ENCODE measurements at places on chromosomes 2 and 18. TPM values are rescaled to one million over a fixed set of nuclear protein-coding genes. Genes with fewer than 3 reads are reported as not detected.

GRCh38 chr2:19100570-19100969 lies 257.9 kb downstream of the OSR1 start:
- DNase-seq, result no peak

DNA sequence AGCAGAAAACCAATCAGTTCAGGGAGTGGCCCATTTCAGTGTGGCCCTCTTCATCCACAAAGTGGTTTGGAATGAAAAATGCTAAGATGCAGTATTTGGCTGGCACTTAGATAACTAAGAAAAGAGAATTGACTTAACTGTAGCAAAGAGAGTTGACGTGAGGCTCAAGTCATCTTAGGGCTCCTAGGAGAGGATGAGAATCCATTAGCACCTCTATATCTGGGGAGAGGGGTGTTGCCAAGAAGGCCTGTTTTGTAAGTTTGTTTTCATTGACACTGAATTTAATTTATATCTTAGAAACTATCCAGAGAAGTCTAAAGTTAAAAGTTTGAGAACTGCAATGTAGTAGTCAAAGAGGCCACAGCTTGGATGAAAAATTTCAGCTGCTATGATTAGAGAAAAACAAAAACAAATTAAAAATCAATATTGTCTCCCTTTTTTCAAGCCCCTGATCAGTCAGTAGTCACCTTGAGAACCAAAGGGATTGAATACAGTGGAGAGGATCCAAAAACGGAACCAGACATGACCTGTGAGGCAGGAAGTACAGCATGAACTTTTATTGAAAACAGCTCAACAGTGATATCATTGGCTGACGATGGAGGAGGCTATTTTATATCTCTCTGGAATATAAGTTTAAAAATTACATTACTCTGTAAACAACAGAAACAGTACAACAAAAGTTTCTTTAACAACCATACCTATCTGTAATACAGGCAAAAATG lies 52.7 kb downstream of the PHLPP1 start:
- DNase-seq, result no peak

The PLGLB2 gene
- total RNA-seq, result 0.93 TPM

- DNase-seq, result no peak
Measured at GRCh38 chr2:68926796-68927195, 25.9 kb downstream of the GKN2 start.

DNA sequence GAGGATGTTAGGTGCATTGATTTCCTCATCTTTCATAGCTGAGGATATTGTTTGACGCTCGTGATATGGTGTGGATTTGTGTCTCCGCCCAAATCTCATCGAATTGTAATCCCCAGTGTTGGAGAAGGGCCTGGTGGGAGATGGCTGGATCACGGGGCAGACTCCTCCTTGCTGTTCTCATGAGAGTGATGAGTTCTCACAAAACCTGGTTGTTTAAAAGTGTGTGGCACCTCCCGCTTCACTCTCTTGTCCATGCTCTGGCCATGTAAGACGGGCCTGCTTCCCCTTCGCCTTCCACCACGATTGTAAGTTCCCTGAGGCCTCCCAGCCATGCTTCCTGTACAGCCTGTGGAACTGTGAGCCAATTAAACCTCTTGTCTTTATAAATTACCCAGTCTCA lies 28.4 kb upstream of the GPC1 start:
- peak; percentile 62 for DNase-seq

DNA sequence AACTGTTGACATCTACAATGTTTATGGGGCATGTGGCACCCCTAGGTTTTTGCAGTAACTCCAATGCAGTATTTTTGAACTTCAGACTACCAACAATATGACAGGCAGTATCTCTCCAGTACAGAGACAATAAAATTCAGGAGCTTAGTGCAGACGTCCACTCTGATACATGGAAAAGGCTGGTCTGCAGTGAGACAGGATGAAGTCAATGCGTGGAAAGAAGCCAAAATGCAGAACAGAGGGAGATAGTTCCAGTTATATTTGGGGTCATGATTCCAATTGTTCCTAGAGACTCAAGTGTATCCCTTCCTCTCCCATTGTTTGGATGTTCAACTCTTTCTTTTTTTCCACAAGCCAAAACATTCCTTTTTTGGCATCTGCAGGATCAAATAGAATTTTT lies 18.7 kb upstream of the SMAD2 start:
- no peak for DNase-seq

The PAIP2B gene
- 1.3 TPM for total RNA-seq

- no peak for DNase-seq
Measured at GRCh38 chr2:132884292-132884691, 214.3 kb upstream of the LYPD1 start.

- no peak for DNase-seq
Measured at GRCh38 chr2:82675186-82675585, 1783.9 kb downstream of the SUCLG1 start.

- no peak for DNase-seq
Measured at GRCh38 chr2:46032161-46032813, 264.9 kb upstream of the EPAS1 start.

The ZC3H8 gene
- total RNA-seq, result 5.3 TPM

GRCh38 chr2:136173126-136173525 lies 55.2 kb upstream of the CXCR4 start:
- no peak for DNase-seq

DNA sequence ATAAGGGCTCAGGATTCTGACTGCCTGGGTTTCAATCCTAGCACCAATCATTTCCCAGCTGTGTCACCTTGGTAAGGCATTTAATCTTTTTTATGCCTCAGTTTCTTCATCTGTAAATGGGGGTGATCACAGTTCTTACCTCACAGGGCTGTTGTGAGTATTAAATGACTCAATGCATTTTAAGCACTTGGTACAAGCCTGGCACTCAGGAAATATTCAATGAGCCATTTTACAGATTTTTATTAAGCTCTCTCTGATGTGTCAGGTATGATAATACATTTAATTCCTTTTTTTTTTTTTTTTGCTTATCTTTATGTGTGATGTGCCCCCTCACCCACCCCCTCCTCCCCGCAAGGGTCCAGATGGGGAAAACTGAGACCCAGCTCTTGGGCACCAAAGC lies 12.0 kb downstream of the SPEG start:
- DNase-seq, result no peak

- no peak for DNase-seq
Measured at GRCh38 chr2:217279140-217279539, 419.3 kb upstream of the TNP1 start.

The TRIM43 gene
- total RNA-seq, result not detected

GRCh38 chr2:162435676-162436075 lies 91.7 kb downstream of the GCA start:
- DNase-seq, result no peak

The UGT1A4 gene
- total RNA-seq, result not detected

The TCF7L1 gene
- total RNA-seq, result 27.8 TPM

DNA sequence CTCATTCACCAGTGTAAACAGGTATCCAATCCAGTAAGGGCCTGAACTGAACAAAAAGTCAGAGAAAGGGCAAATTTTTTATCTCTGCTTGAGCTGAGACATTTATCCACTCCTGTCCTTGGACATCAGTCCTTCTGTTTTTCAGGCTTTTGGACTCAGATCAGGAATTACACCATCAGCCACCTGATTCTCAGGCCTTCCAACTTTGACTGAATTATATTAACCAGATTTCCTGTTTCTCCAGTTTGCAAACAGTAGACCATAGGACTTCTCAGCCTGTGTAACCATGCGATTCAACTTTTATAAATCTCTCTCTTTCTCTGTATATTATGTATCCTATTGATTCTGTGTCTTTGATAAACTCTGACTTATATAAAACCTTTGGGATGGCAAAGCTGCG lies 289.3 kb upstream of the CDH2 start:
- no peak for DNase-seq

The RANBP2 gene
- total RNA-seq, result 84.8 TPM

DNA sequence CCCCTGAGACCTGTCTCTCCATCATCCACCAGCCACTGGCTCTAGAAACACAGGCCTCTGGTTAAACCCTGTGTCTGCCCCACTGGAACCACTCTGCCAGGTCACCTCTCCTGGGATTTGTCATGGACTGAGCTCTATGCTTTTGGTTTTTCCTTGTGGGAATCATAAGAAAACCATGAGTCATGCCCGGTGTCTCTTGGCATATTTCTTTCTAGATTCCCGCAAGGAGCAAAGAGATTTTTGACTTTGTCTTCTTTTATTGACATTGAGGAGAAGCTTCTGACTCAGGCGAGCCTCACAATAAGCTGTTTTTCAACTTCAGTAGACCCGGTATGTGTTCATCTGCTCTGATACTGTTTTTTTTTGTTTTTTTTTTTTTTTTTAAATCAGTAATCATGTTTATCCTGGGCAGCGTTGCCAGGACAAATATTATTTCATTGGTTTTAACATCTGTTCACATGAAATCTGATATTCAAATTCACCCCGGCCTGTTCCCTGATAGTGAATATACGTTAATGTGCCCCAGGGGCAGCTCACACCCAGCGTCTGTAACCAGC lies 207.1 kb downstream of the ACKR3 start:
- DNase-seq, result no peak

GRCh38 chr2:62908145-62908544 lies 142.5 kb upstream of the OTX1 start:
- no peak for DNase-seq

DNA sequence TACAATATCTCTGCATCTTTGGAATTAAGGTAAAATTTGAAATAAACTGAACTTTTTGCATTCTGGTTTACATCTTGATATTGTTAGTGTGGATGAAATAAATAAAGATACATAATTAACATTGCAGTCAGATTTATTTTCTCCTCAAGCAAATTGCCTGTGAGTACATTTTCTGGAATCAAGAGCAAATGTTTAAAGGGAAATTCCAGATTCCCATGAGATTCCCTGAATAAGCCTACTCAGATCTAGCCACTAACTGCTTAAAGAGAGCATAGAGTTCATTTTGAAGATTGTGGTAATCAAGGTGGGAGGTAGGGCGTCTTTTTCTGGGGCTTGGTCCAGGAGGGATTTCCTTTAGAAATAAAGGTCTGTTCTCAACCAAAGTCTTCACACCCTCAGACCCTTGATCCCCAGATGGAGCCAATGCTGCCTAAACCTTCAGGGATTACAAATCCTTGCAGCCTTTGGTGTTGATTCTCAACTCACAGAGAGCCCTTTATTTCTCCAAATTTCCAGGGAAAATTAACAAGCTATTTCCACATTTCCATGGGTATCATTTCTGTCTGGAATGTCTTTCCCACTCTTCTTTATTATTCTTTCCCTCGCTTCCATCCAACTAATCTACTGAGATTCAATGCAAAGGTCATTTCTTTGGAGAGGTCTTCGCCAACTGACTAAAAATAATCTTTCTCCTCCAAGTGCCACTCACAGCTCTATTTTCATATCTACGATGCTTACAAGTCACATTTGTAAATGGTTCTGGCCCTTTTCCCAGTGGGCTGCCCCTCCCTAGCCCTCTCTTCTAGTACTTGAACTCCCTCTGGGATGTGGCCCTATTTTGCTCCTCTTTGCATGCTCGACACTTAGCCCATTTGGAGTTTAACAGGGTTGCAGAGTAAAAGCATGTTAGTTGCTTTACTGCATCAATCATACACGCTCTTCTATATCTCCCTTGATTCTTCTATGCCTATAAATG lies 79.8 kb upstream of the SPATS2L start:
- DNase-seq, result no peak

- DNase-seq, result peak; percentile 75
Measured at GRCh38 chr2:10911291-10912075, at the start of gene KCNF1. TSS of gene KCNF1 (plus strand) at chr2:10911934. CDS start at chr2:10912427, 493 bp downstream.

DNA sequence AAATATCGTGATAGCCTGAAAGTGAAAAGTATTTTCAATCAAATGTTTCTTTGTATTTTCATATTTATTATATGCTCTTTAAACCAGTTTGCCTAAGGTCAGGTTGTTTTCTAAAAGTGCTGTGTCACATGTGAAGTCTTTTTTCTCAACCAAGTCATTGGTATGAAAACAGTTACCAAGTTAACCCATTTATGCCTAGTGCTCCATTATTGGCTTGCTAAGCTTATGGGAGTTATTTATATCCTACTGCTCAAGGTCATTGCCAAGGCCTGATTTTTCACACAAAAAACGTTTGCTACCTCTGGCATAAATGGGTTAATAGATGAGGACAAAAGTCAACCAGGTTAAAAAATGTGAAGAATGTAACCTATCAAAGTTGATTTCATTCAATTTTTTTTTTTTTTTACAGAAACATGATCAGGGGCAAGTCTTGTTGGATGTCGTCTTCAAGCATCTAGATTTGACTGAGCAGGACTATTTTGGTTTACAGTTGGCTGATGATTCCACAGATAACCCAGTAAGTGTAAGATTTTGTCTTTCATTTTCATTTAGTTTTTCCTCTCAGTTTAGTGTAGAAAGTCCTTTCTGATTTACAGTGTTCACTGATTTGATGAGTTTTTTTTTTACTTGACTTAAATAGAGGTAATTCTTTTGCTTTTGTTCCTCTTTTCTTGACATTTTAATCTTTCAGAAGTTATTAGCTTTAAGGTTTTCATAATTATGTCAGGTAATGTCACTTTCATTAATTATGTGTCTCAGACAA lies 102.6 kb downstream of the PTPN4 start:
- no peak for DNase-seq

DNA sequence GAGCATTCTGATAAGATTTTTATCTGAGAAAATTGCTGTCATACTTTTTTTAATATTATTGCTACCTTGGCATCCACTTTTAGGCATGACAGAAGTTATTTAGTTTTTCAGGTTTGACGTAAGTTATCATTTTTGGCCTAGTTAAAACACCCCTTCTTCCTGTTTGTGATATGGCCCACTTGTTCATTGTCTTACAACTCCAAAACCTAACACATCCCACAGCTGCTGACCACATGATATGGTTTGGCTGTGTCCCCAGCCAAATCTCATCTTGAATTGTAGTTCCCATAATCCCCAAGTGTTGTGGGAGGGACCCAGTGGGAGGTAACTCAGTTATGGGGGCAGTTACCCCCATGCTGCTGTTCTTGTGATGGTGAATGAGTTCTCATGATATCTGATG lies 388.1 kb downstream of the SLC4A3 start:
- no peak for DNase-seq

- no peak for DNase-seq
Measured at GRCh38 chr2:51918113-51918512, 886.2 kb upstream of the NRXN1 start.

The SULT1C2 gene
- 0.64 TPM for total RNA-seq

DNA sequence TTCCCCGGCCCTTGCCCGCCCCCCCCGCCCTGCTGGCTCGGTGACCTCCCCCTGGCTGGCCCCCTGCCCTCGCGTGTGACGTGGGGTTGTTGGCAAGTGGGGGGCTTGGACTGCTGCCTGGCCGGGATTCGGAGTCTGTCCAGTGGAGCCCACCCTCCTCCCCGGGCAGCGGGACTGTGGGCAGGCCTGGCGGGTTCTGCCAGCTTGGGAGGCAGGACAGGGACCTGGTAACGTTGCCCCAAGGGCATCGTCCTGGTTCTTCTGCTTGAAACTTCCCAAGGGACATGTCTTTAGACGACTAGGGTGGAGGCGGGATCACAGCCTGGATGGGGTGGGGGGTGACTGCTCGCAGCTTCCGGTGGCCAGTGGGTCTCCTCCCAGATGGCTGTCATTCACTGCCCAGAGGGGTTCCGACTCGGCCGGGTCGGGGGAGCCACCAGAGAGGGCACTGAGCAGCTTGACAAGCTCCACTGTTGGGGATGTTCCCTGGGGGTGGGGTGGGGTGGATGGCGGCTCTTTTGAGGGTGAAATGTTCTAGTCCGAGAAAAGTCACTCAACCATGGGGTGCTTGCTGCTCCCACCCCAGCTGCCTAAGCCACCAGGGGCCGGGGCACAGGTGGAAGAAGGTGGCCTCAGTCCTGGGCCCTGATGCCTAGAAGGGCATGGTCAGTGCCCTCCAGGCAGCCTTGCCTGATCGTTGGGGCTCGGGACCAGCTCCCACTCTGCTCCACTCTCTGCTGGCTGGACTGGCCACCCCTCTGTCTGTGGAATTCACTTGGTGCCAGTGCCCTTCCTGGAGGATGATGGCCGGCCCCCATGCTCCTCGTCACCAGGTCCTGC lies 4.3 kb upstream of the HS6ST1 start:
- DNase-seq, result peak; percentile 89
